MV-4-11 (cell line): ENCODE measurements at places on chromosomes 5 and 9.

- peak; percentile 12 for DNase-seq
Measured at GRCh38 chr5:163893281-163893680, 387.9 kb downstream of the MAT2B start.

DNA sequence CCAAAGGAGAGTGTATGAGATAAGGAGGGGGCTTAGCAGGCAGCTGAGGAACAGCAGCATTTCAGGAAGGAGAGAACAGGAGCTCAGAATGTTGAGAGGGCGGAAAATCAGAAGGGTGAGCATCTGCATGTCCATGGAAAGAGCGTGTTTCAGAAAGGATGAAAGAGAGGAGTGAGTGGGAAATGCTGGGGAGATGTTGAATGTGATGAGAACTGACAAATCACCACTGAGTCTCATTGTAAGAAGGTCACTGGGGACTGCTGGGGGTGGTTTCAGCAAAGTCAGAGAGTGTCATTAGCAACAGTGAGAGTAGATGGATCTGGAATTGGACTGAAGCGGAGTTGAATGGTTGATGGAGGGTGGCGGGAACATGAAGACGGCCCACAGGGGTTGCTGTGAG, 65.8 kb downstream of the ANKRD33B start:
- DNase-seq = no peak

DNA sequence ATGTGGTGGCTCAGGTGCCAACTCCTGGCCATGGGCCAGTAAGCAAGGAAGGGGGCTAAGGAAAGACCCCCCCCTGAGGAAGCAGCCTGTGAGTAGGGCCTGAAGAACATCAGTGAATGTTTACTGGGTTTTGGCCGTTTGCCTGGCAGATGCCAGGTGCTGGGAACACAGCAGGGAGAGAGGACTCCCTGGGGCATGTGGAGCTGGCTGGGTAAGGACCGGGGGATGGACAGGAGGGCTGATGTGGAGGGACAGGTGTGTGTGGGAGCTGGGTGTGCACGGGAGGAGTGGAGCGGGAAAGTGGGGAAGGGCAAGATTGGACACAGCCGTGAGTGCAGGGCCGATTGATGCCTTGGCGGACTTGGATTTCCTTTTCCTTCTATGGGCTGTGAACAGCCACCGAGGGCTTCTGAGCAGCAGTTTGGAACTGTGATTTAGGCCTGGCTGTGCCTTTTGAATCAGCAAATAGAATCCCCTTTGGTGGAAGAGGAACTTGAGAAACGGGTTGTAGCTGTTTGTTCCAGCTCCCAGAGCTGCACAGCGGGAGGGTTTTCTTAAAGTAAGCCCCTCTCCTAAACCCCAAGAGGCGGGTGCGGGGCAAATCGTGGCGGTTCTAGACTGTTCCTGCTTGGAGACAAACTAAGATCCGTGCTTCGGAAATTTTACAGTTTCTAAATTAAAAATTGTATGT, 3.1 kb downstream of the HMCN2 start:
- no peak for DNase-seq

DNA sequence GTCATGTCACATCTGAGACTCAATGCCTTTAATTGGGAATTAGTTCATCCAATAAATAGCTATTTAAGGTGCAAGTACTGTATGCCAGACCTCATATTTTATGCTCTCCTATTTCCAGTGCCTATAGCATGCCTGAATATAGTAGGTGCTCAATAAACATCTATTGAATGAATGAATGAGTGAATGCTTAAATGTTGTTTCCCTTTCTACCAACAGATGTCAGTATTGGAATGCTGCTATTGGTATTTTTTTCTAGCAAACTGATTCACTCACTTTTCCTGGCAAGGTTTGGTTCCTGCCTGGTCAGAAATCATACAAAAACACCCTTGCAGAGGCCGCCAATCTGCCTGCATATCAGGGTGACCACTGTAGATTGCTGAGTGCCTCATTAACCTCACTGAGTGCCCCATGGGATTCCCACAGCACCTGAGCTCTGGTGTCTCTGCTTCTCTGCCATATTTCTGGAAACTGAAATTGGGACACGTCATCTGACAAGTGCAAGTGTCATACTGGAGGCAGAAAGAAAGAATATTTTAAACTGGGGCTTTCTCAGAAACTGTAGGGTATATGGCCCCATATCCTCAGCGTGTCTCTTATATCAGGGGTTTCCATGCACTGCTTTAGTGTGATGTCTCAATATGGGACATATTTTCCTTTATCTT, 359.7 kb downstream of the TRIM32 start:
- DNase-seq = no peak

GRCh38 chr9:89458768-89459496, 39.0 kb downstream of the SEMA4D start:
- no peak for DNase-seq

GRCh38 chr9:130015353-130016019, 27.5 kb downstream of the FNBP1 start:
- no peak for DNase-seq

- peak; percentile 68 for DNase-seq
Measured at GRCh38 chr9:5767968-5768932, 64.7 kb downstream of the ERMP1 start.

GRCh38 chr5:96337048-96337781, 95.8 kb downstream of the PCSK1 start:
- peak; percentile 52 for DNase-seq

- DNase-seq = no peak
Measured at GRCh38 chr5:132458651-132459030, 31.9 kb downstream of the IRF1 start.

DNA sequence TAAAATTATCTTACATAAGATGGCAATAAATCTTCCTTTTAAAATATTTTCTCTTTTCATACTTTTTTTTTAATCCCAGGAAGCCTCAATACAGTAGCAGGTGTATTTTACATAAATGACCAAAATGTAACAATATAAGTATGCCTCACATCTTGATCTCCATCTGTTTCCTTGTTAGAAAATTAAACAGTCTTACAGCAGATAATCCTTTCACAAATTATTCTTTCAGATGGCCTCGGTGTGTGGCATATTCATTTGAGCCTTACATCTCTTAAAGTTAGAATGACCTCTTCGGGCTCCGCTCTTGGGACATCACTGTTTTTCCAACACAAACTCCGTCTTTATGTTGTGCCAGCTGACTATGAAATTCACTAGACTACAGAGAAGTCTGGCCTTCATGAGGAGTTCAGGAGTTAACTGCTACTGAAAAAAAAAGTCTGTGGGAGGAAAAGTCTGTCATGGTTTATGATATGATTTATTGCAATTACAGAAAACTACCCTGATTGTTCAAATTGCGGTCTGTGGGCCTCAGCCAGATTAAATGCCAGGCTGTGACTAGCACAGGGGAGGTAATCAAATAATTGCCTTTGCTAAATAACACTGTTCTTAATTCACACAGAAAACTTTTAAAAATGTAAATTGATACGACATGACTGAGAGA, 292.9 kb upstream of the PUM3 start:
- peak; percentile 55 for DNase-seq

DNA sequence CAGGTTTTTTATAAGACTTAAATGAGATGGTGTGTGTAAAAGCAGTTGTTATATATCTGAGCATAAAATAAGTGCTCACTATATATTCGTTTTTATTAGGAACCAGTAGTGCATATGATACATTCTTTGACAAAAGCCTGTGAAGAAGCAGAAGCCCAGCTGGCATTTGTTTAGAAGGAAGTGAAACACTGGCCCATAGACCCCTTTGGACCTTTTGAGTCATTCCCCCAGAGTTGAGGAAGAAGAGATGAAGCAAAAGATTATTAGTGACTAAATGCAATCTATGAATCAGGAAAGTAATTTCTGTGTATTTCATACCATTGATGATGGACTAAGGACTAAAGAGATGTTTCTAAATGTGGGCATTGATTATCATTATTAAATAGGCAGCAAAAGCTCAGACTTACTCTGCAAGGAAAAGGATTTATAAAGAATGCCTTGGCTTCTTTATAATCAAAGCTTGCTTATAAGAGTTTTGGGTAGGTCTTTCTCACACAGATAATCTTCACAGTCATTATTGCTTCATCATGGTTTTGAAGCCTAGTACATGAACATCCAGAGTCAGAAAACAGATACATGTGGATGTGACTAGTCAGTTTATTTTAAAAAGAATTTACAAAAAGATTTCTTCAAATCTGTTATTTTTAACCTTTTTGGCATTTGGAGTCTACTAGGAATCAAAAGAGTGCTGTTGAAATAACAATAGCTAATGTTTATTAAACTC, 16.9 kb upstream of the FER start:
- peak; percentile 86 for DNase-seq

DNA sequence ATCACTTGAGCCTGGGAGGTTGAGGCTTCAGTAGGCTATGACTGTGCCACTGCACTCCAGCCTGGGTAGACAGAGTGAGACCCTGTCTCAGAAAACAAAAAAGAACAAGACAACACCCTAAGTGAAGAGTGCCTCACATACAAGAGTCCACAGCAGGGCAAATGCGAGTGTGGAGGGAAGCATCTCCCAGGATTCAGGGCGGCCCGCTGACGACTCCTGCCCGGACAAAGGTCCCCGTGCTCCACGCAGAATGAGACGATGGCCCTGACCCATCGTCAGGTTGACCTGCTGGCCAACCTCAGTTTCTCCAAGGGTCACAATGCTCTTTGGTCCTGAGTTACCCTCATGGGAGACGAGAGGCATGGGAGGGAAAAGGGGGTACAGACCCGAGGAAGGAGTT, 18.3 kb downstream of the MRNIP start:
- DNase-seq = no peak

GRCh38 chr5:138454121-138454520, 11.2 kb upstream of the EGR1 start:
- no peak for DNase-seq

DNA sequence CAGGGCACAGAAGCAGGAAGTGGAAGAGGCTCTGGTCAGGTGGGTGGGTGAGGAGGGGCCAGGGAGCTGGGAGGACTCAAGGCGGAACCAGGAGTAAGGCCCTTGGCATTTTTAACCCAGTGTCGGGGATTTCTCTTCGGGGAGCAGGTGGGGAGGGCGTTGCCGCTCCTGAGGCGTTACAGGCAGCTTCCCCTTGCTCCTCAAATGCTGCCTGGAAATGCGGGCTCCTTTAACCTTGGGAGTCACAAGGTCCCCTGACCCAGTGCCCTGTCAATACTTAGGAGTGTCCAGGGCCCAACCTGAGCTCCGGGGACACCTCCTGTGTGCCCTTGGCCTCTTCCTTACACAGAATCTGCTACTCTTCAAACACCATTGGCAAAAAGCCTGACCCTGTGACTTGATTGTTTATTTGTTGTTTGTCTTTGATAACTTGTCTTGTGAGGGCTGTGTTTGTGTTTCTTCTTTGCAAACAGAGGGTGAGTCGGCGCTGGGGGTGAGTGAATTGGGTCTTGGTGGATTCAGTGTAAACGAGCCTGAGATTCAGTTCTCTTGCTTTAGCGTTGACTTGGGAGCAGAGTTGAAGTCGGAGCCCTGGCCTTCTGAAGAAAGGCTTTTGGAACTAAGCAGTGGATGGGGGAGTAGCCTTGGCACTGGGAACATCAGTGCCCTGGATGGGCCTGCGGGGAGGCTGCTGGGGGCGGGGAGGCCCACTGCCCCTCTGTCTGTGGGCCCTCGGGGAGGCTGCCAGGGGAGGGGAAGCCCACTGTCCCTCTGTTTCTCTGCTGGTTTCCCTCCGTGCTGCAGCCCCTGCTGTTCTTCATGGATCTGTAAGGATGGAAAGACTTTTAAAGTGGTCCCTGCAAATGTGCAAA, 300.7 kb upstream of the IRX4 start:
- DNase-seq = no peak

DNA sequence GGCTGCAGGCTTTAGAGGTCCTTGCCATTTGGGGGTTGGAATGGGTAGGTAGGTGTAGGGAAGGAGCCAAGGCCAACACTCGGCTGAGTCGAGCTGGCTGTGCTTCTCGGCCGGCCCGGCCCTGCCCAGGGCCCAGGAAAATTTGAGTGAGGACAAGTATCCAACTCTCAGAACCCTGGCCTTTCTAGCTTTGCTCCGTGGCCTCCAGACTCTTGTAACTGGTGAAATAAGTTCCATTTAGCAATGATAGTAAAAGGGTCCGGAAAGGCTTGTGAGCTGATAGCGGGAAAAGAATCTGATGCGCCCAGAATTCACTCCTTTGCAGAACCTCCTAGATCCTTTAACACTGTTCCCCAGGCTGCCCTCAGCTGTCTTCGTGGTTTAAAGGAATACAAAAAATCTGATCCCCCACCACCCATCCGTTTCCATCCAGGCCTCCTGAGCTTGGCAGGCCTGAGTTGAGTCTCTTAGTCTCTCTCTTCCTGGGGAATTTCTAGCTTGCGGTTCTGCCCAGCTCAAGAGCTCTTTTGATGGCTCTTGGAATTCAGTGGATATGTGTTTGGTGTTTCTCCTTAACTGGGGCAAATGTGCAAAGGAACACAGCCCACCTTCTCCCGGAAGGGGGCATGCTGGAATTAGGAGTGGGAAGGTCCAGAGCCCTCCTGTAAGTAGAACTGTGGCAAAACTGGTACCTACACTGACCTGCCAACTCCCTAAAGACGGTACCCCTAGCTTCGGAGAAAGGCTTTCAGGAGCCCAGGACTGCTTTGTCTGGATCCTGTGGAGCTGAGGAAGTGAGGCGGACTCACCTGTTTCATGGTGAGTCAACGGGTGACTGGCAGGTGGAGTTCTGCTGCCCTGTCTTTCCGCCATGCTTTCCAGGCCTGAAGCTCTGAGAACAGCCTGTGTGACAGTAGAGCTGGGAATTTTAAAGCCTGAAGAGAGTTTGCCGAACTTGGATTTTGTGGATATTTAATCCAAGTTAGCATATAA, 1.7 kb downstream of the DMRT3 start:
- no peak for DNase-seq

DNA sequence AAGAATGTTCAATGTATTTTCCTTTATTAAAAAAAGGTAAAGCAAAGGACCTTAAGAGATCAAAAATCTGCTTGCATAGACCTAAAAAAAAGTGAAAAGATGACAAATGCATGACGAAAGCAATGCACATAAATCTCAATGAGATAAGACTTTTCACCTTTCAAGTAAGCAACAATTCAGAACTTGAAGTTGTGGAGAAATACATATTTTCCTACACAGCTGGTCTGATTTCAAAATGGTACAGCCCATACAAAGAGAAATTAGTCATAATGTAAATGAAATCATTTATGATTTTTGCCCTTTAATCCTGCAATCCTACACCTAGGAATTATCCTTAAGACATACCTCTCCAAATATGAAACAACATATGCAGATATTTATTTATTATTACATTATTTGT, 568.0 kb downstream of the ANXA1 start:
- no peak for DNase-seq

DNA sequence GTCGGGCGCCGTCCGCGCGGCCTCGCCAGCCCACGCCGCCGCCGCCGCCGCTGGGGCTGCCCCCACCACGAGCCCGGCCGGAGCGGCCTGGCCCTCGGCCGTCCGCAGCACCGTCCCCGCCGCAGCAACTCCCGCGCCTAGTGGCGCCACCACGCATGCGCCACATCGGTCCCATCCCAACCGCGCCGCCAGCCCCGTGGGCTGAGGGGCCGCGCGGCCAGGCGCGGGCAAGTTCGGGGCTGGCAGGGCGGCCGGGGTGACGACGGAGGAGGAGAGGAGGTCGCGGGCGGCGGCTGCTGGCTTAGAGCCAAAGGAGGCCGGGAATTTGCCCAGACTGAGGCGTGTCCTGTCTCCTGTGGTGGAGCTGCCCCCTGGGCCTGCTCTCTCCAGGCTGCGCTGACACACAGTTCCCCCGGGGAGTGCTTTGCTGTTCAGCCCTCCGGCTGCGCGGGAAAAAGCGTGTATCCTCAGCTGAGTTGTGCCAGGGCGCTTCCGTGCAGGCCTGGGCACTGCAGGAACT, at the start of gene TUSC1:
TUSC1 (minus strand) TSS at position 298 of the 520 bp plus-strand sequence; CDS start at position 166, 132 bp downstream.
- peak; percentile 76 for DNase-seq
